Activated CD8-positive, alpha-beta memory T cell treated with anti-CD3 and anti-CD28 coated beads for 24 hours (primary cell): ENCODE measurements at places on chromosomes 2 and 18.

- DNase-seq: no peak
Observed at GRCh38 chr18:49048396-49049020, 97.7 kb upstream of the SMAD7 start.

GRCh38 chr18:36798738-36799473 is 29.9 kb downstream of the TPGS2 start:
- DNase-seq: no peak

DNA sequence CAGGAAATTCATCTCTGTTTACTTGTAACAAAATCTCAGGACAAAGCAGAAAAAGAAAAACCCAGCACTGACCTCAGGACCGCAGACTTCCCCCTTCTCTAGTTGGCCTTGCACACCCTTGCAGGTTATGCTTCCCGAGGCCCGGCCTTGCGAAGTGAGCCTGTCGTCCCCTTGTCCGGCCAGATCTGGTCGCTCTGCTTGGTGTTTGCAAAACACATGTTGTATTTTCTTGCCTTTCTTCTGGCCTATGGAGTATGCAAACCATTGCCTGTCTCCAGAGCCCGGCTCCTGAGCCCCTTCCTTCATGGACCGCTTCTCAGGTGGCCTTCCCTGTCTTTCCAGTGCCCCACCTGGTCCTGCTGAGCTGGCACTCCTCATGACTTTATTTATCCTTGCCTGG is 4.8 kb downstream of the IMPA2 start:
- DNase-seq: no peak

GRCh38 chr2:208890486-208890885 is 483.9 kb downstream of the PTH2R start:
- DNase-seq: no peak

DNA sequence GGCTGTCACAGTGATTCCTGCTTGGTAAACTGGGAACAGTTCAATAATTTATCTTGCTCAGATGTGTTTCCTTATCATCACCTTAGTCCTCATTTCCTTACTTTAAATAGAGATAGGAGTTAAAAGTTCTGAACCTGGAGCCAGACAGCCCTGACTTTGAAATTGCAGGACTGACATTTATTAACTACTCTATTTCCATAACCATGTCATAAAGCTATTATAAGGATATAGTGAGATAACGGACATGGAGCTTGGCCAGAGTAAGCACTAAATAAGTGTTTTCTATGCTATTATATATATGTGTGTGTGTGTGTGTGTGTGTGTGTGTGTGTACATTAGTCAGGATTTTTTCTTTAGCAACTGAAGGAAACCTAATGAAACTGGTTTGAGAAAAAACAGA is 13.1 kb downstream of the NT5DC4 start:
- DNase-seq: no peak

DNA sequence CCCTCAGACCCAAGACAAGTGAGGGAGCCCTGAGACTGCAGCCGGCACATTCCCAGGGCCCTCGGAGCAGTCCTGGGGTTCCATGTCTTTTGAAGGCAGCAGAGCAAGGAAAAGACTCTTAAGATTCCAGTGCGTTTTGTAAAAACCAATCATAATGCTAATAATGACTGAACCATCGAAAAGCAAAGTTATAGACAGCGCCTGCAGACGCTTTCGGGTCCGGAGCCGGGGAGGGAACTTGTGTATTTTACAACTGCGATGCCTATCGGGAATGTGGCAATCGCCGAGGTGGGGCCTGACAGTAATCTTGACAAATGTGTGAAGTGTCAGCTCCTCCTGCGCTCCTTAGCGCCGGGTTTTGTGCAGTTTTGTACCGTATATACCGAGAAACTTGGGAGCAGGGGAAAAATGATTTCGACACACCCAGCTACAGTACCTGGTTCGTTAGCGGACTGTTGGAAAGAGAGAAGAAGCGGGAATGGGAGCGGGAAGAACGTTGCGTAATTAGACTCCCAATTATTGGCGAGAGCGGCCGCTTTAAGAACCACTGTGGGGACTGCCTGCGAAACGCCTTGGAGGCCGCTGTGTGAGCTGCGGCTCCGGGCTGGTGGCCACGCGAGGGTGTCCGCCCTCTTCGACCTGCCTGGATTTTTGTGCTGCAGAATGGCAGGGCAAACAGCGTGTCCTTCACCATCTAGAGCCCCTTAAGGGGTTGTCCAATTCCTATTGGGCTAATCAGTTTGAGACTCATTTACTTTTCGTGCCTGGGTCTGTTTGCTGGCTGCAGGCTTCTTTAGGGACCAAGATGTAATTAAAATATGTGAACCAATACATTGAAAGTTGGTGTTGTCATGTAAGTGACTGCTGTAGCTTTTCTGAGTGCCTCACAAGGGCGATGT is 2.4 kb downstream of the EPAS1 start:
- peak; percentile 56 for DNase-seq

DNA sequence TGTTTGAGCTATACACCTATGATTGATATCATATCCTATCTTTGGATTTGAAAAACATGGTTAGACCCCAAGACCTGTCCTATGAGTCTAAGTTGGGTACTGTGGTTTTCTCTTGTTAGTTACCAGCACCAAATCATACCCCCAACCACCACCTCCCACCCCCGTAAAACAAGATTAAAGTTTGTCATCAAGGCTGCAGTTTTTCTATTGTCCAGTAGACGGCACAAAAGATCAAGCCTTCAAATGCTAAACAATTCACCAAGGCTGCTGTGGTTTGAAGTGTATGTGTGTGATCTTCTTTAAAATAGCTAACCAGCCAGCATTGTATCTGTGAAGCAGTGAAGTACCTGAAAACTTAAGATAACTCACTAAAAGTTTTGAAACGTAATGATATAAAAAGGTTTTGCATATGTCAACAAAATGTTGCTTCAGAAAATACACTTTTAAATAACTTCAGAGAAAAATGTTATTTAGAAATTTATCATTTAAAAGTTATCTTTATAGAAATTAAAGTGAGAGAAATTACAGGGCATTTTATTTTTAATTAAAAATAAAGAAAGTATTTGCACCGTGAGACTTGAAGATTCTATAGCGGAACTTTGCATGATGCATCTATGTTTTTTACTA is 5.8 kb upstream of the MEIS1 start:
- no peak for DNase-seq

- DNase-seq: no peak
Observed at GRCh38 chr2:224596289-224596688, 11.1 kb upstream of the CUL3 start.

DNA sequence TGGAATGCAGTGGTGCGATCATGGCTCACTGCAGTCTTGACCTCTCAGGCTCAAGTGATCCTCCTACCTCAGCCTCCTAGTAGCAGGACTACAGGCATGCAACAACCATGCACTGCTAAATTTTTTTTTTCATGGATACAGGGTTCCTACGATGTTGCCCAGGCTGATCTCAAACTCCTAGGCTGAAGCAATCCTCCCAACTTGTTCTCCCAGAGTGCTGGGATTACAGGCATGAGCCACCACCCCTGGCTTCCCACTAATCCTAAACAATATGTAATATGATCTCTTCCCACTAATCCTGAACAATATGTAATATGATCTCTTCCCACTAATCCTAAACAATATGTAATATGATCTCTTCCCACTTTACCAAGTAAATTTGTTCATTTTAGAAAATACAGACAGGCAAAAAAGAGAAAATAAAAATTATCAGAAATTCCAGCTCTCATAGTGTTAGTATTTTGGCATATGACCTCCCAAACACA is 33.7 kb upstream of the C18orf32 start:
- no peak for DNase-seq

GRCh38 chr2:124563426-124563825 is 538.3 kb downstream of the CNTNAP5 start:
- DNase-seq: no peak
